ENCODE measurements at places on chromosomes 2 and 18. TPM values are rescaled to one million over a fixed set of nuclear protein-coding genes. Genes with fewer than 3 reads are reported as not detected.

Gene CFAP53
- 0.30 TPM for total RNA-seq

Gene KCNG2
- total RNA-seq: not detected

Gene DYSF
- total RNA-seq: 0.50 TPM

Gene CRYGD
- not detected for total RNA-seq

Gene CTAGE1
- not detected for total RNA-seq

Gene POTEE
- total RNA-seq: 0.04 TPM

Gene ACKR3
- 15.4 TPM for total RNA-seq

Gene SH3RF3
- 0.61 TPM for total RNA-seq

Gene ANKRD29
- total RNA-seq: 16.2 TPM

Gene SCYGR3
- total RNA-seq: not detected

Gene ILKAP
- 39.9 TPM for total RNA-seq

Gene TMEM200C
- not detected for total RNA-seq

Gene SCG2
- total RNA-seq: 0.98 TPM

Gene RAB6C
- not detected for total RNA-seq

Gene GLI2
- 16.6 TPM for total RNA-seq

Gene GAREM2
- total RNA-seq: 5.6 TPM

Gene GCG
- total RNA-seq: not detected

Gene ZNF804A
- total RNA-seq: not detected

Gene BMP10
- total RNA-seq: not detected

All from A549 treated with Mapracorat at 1 μM for 4 hours (cell line).